ENCODE measurements at places on chromosomes 7 and 10.

GRCh38 chr10:74784462-74784861 is 41.9 kb upstream of the KAT6B start:
- no peak for DNase-seq

- DNase-seq = no peak
Observed at GRCh38 chr7:35753761-35754603, 46.9 kb upstream of the SEPTIN7 start.

DNA sequence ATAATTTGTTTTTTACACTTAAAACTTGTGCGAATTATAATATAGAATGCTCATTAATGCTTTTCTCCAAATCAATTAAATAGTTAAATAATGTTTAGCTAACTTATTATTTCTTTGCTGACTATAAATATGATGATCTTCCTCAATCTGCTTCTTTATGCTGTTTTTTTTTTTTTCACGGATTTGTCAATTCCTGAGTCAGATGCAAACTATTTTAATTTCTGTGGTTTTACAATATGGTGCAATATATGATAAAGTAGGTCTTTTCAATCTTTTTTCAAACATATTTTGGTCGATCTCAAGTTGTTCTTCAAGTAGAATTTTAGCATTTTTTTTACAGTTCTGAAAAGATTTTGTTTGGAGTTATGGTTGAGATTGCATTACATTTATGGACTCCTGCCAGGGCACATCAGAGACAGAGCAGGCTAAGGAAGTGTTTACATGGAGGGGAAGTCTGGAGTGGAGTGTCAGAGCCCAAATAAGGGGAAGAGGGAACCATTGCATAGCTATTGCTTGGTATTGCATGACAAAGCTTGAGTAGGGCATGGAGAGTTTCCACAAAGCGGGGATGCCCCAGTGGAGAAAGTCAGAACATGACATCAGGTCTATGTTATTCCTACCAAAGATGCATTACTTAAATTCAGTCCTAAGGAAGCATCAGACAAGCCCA is 204.4 kb downstream of the OTUD1 start:
- no peak for DNase-seq

DNA sequence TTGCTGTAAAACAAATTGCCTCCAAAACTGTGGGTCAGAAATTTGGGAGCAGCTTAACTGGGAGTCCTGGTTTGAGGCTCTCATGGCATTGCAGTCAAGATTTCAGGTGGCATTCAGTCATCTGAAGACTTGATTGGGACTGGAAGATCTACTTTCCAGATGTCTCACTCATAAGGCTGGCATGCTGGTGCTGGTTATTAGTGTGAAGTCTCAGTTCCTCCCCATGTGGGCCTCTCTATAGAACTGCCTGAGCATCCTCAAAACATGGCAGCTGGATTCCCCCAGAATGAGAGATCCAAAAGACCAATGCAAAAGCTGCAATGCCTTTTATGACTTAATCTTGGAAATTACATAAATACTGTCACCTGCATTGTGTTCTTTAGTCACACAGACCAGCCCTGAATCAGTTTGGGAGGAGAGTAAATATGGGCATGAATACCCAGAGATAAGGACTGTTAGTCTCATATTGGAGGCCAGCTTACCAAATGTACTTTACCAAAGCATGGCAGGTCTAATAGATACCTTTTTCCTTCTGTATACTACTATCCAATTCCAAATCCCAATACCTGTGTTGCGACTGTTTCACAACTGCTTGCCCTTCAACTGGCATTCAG is 6.5 kb upstream of the HERPUD2 start:
- DNase-seq = no peak
